Heart left ventricle (tissue), 16 donors: ENCODE measurements at places on chromosomes 1 and 21. TPM values are rescaled to one million over a fixed set of nuclear protein-coding genes. Genes with fewer than 3 reads are reported as not detected.

Gene LAMC2
- total RNA-seq: 0.50 TPM

- no peaks in the 10 kb centered on the region for H3K27me3 ChIP-seq
- peak overlapping the region; percentile 12 for H3K27ac ChIP-seq
- H3K4me3 ChIP-seq: no peak overlapping the region
Observed at GRCh38 chr1:28926629-28927265, 12.4 kb downstream of the EPB41 start.

GRCh38 chr1:159867664-159868026 lies 5.2 kb upstream of the VSIG8 start:
- no peak overlapping the region for H3K4me3 ChIP-seq
- H3K27ac ChIP-seq: no peak overlapping the region
- H3K36me3 ChIP-seq: no peaks in the 10 kb centered on the region
- DNase-seq: no peak

Gene TBX19
- 0.25 TPM for total RNA-seq

GRCh38 chr1:223720971-223721591 lies 8.7 kb downstream of the CAPN2 start:
- peaks cover 47% of the 10 kb centered on the region for H3K36me3 ChIP-seq
- H3K4me1 ChIP-seq: peaks cover 30% of the 10 kb centered on the region
- no peak overlapping the region for H3K4me3 ChIP-seq
- H3K27ac ChIP-seq: peak overlapping the region; percentile 12
- H3K27me3 ChIP-seq: no peaks in the 10 kb centered on the region

DNA sequence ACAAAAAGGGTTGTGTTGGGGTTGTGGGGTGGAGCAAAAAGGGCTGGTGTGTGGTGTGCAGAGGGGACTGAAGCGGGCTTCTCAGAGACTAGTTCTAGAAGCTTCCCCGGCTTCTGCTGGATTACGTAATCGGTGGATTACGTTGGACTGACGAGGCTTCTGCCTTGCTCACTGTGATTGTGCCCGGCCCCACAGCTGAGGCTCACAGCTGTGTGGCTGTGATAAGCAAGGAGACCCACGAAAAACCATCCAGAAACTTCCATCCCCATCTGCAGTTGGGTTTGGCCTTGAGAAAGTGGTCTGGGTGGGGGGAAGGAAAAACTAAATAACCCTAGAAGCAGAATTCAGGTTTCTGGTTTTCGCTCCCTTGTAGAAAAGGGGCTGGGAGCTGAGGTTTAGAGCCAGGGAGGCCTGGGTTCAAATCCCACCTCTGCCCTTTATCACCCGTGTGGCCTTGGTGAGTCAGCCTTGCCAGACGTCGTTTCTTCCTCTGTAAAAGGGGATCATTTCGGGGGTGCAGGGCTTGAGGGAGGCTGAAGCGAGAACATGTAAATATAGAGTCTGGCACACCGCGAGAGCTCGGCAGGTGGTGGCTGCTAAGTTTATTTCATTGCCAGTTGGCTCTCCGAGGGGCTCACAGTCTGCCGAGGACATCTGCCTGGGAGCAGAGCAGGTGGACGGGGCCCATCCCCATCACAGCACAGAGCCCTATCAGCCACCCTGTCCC lies 30.4 kb upstream of the DISP3 start:
- no peak overlapping the region for H3K27ac ChIP-seq
- DNase-seq: no peak
- H3K27me3 ChIP-seq: peaks cover 42% of the 10 kb centered on the region
- no peaks in the 10 kb centered on the region for H3K36me3 ChIP-seq
- H3K4me3 ChIP-seq: no peak overlapping the region
